ENCODE measurements at places on chromosomes 11 and 22. TPM values are rescaled to one million over a fixed set of nuclear protein-coding genes. Genes with fewer than 3 reads are reported as not detected.

IGF2 gene
- 0.40 TPM for total RNA-seq

WT1 gene
- not detected for total RNA-seq

OR51I1 gene
- total RNA-seq = not detected

OR51E1 gene
- total RNA-seq = not detected

LMNTD2 gene
- total RNA-seq = 0.05 TPM

TYR gene
- not detected for total RNA-seq

SOX6 gene
- total RNA-seq = 1.1 TPM

YWHAH gene
- 226 TPM for total RNA-seq

JHY gene
- total RNA-seq = 1.2 TPM

KCNJ11 gene
- 0.30 TPM for total RNA-seq

CRACR2B gene
- total RNA-seq = 9.5 TPM

CABP4 gene
- 3.9 TPM for total RNA-seq

ACR gene
- total RNA-seq = 0.40 TPM

INPP5J gene
- not detected for total RNA-seq

CENATAC gene
- total RNA-seq = 5.9 TPM

IZUMO1R gene
- total RNA-seq = not detected

OR52E8 gene
- total RNA-seq = not detected

PANX2 gene
- total RNA-seq = 0.39 TPM

OR10A2 gene
- not detected for total RNA-seq

MOV10L1 gene
- 6.7 TPM for total RNA-seq

ARHGAP1 gene
- total RNA-seq = 49.2 TPM

ZNF214 gene
- total RNA-seq = not detected

NXPE4 gene
- total RNA-seq = not detected

SCO2 gene
- total RNA-seq = 13.6 TPM

MYEOV gene
- 10.7 TPM for total RNA-seq

SEPTIN3 gene
- total RNA-seq = not detected

SPDYC gene
- not detected for total RNA-seq

CRYBB2 gene
- not detected for total RNA-seq

PLAAT3 gene
- 68.5 TPM for total RNA-seq

HSPB2 gene
- total RNA-seq = not detected

TXNRD2 gene
- 83.9 TPM for total RNA-seq

ZNF215 gene
- 1.4 TPM for total RNA-seq

OR52H1 gene
- total RNA-seq = not detected

TESMIN gene
- 5.3 TPM for total RNA-seq

GAS2 gene
- total RNA-seq = 1.8 TPM

OR56A1 gene
- total RNA-seq = not detected

MICAL2 gene
- total RNA-seq = 128 TPM

MMP26 gene
- total RNA-seq = not detected

HPX gene
- total RNA-seq = 0.27 TPM

UCP3 gene
- total RNA-seq = 0.07 TPM

SMIM35 gene
- total RNA-seq = not detected

APOBEC3A gene
- total RNA-seq = not detected

BIK gene
- total RNA-seq = 0.53 TPM

SYT13 gene
- total RNA-seq = not detected

MS4A6A gene
- total RNA-seq = not detected

TRIM29 gene
- total RNA-seq = 0.20 TPM

SYT7 gene
- total RNA-seq = 0.05 TPM

RIMBP3B gene
- total RNA-seq = not detected

CCDC85B gene
- total RNA-seq = 273 TPM

IFTAP gene
- 18.1 TPM for total RNA-seq

OR52M1 gene
- total RNA-seq = not detected

DNAJB7 gene
- not detected for total RNA-seq

OR4C15 gene
- not detected for total RNA-seq

TSPAN32 gene
- not detected for total RNA-seq

GP1BB gene
- 1.0 TPM for total RNA-seq

MAPK8IP2 gene
- 0.07 TPM for total RNA-seq

BANF1 gene
- total RNA-seq = 139 TPM
